LNCaP clone FGC (cell line): ENCODE measurements at places on chromosomes 2 and 18.

- DNase-seq = no peak
Observed at GRCh38 chr2:109256921-109257320, 127.9 kb downstream of the SH3RF3 start.

DNA sequence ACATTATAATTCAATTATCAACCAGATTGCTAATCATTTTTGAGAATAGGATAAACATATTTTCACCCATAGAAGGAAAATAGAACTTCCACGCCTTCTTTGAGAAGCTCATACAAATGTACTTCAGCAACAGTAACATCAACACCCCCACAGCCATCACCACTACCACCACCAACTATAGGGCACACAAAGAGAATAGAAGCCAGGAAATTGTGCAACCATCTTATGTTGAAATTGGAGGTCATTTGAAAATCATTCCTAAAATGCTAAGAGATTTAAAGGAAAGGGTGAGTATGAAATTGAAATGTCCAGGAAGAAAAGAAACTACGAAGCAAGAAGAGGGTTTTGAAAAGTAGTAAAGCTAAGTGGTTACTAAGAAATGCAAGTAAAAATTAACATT lies 563.4 kb downstream of the ZNF804A start:
- DNase-seq = no peak

DNA sequence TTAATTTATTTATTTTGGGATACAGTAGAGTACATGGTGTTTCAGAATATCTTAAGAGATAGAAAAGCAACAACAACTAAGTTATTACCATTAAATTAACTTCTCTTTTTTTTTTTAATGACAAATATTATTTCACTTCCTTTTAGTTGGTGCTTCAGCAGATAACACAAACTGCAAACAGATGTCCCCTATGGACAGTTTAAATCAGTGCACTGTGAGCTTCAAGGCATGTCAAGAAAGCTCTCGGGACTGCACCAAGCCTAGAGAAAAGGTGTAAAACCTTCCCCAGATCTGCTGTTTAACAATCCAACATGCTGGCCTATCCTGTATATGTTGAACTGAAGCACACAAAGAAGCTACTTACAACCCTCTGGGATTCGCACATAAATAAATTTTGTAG lies 122.7 kb downstream of the TCF4 start:
- DNase-seq = no peak

GRCh38 chr2:39948016-39948719 lies 169.1 kb upstream of the THUMPD2 start:
- no peak for DNase-seq

- no peak for DNase-seq
Observed at GRCh38 chr18:68667121-68667520, 47.8 kb downstream of the TMX3 start.

DNA sequence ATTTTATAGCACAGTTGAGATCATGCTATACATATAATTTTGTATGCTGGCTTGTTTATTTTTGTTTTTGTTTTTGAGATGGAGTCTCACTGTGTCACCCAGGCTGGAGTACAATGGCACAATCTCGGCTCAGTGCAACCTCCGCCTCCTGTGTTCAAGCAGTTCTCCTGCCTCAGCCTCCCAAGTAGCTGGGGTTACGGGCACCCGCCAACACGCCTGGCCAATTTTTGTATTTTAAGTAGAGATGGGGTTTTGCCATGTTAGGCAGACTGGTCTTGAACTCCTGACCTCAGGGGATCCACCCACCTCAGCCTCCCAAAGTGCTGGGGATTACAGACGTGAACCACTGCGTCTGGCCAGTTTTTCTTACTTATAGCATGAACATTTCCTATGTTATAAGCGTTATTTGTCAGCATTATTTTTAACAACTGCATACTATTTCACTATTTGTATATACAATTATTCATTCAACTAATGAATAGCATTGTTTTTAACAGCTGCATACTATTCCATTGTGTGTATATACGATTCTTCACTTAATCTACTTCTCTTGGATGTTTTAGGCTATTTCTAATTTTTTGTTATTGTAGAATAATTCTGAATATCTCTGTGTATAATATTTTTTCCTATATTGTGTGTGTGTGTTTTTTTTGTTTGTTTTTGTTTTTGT lies 3.5 kb downstream of the EHD3 start:
- DNase-seq = no peak

DNA sequence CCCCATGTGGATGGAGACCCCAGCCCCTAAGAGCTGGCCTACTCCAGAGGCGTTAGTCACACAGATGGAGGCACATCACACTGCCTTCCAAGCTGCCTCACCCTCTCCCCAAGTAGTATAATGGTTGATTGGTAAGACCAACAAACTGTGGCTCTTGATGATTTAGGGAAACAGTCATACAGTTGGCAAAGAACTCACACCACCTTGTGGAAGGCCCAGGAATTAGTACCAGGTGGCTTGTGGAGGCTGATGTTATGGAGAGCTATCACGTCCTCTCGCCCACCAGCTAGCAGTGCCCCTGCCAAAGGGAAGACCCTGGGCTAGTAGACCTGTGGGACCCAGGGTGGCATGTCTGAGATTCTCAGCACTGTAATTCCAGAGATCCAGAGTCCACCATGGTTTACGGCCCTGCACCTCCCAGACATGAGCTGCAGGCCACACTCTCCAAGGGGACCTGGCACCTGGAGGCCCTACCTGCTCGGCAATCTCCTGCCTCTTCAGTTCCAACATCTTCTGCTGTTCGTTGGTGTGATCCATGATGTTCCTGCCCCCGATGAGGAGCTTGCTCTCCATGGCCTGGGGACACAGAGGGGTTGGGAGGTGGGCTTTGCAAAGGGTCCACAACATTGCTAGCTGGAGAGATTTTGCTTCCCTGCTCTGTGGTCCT lies 26.3 kb downstream of the KIF3C start:
- no peak for DNase-seq

DNA sequence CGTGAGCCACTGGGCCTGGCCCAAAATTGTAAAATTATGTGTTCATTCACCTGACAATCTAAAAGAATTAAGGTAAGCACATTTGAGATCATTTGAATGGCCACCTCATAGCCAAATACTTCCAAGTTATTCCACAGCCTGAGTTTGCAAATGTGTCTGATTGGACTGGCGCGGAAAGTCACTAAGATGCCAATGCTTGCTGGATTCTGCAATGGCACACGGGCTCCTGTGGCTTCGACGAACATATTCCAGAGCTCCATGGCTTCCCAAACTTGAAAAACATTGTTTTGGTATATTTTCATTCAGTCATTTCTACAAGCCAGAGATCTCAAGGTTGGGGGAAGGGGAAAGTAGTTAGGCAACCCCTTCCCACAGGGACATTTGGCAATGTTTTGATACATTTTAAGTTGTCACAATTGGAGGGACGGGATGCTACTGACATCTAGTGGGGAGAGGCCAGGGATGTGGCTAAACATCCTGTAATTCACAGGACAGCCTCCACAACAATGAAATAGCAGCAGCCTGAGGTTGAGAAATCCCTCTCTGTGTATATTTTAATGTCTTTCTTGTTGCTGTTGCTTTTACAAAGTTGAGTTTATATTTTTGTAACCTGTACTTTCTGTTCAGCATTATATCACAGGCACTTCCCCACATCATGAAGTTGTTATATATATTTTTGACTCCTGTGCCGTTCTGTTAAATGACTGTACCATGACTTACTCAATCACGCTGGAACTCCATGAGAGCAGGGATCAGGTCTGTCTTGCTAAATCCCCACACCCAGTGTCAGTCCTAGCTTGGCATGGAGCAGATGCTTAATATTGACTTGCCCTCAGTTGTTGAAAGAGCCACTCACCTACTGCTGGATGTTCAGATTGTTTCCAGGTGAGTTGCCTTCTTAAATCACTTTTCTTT lies 56.9 kb downstream of the COL4A4 start:
- no peak for DNase-seq

- no peak for DNase-seq
Observed at GRCh38 chr2:11781602-11782001, 35.2 kb downstream of the LPIN1 start.

DNA sequence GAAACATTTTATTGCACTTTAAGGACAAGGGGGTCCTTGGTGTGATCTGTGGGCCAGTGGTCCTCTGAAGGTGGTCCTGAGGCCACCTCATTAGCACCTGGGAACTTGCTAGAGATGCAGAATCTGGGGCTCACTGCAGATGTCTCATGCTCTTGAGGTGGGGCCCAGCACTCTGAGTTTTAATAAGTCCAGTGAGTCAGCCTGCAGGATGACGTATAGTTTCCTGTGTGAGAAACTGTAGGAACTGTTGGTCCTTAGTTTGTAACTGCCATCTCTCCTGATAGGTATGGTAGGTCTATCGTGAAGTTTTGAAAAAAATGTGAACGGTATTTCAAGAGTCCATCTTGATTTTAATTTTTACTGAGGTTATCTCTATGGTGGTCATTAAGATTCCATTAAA lies 2.8 kb downstream of the TRPM8 start:
- no peak for DNase-seq

GRCh38 chr18:10182009-10182624 lies 268.3 kb downstream of the VAPA start:
- DNase-seq = no peak

DNA sequence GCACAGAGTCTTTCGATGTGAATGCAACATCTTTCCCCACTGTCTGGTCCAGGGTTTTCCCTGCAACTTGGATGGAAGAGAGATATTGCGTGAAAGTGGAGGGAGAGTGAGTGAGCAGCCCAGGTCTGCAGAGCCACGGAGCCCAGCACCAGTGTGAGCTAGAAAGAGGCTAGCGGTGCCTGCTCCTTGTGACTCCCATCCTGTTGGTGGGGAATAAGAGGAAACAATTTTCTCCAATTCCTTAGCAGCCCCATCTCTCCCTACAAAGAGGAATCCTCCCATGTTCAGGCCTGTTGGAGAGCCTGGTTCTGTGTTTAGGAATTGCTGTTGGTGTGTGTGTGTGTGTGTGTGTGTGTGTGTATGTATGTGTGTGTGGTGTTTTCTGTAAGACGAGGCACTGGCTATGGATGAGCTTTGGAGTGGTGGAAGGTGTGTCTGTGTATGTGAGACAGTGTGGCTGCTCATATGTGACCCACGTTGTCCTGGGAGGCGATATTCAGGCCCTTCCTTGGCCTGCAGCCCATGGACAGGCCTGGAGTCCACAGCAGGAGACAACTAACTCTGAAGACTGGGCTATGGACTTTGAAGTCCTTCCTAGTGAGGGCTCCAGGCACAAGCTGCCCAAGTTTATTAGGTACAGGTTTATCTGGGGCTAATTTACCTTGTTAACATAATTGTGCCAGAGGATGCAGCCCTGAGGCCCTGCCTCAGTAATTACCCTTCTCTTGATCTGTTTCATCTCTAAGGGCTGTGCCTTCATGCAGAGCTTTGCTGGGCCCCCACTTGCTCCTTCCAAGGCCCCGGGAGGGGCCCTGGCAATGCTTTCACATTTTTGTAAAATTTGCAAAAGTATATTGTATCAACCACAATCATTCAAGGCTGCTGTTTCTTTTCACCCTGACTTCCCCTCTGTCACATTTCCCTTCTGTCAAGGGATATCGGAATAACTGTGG lies 88.6 kb upstream of the HAAO start:
- no peak for DNase-seq

- DNase-seq = no peak
Observed at GRCh38 chr2:25592766-25593292, 80.5 kb downstream of the DTNB start.

DNA sequence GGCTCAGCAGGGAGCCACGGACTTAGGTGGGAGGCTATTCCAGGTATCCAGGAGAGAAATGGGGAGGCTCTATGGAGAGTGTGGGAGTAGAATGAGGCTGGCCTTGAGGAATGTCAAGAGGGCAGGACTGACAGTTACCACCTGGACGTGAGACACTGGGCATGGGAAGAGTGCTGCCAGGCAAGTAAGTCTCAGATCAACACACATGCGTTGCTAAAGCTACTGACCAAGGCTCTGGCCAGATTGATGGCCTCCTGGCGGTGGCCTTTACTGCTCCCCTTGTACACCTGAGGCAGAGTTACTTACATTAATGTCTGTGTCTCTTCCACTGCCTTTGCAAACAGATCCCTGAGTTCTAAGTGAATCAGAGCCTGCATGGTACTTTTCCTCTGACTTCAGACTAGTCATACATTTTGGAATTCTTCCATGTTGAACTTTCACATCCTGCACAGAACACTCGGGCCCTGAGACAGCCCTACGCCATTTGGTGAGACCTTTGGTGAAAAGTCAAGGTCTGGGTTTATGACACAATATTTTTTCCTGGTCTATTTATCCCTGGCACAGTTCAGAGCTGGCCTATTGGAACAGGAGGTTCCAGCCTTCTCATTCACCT lies 398.8 kb upstream of the TRIB2 start:
- DNase-seq = no peak

- no peak for DNase-seq
Observed at GRCh38 chr18:41396211-41396610, 558.8 kb upstream of the PIK3C3 start.

DNA sequence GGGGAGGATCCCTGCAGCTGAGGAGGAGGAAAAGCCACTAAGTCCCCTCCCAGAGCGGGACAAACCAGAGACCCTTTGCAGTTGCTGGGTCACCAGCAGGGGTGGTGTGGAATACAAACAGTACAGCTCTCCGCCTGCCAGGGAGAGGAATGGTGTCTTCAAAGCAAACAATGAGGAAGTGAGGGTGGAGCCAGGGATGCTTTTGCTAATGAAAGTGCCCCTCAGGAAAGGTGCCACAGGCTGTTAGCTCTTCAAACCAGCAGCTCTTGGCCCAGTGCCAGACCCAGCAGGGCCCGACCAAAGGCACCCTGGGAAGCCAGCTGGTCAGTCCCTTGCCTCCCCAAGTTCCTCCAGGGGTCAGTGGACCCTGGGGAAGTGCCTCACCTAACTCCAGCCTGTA lies 102.8 kb downstream of the HIBCH start:
- DNase-seq = no peak
